Fibroblast of skin of back (primary cell): ENCODE measurements at places on chromosomes 5 and 9.

DNA sequence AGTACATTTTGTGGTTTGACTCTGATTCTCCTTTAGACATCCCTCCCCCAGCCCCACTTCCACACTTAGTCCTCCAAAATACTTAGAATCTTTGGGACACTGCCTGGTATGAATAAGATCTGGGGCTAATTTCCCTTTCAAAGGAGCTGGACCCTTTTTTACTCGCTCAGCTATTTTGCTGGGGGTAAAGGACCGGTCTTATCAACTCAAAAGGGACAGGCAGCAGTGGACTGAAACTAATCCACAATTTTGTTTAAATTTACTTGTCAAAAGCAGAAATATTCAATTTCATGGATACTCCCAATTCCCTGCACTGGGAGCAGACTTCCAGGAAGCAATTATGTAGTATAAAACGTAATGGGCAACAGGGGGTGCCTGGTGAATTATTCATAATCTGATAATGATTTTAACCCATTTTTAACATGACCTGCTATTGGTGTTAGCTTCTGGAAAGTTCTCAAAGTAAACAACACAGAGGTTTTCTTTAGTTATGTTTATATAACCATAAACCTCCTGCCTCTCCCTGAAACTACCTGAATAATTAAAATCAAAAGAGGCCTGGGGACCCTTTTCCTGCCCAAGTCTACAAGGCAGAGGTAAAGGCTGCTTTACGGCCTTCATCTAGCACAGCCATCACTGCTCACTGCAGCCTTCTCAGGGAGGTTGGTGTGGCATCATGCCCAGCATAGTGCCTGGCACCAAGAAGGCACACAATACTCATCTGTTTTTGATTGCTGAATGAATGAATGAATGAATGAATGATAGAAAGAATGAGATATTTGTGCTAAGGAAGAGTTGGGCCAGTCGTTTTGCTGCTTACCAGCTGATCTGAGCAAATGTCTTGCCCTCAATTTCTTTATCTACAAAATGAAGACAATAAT is 44.2 kb upstream of the GNPDA1 start:
- no peak for DNase-seq

DNA sequence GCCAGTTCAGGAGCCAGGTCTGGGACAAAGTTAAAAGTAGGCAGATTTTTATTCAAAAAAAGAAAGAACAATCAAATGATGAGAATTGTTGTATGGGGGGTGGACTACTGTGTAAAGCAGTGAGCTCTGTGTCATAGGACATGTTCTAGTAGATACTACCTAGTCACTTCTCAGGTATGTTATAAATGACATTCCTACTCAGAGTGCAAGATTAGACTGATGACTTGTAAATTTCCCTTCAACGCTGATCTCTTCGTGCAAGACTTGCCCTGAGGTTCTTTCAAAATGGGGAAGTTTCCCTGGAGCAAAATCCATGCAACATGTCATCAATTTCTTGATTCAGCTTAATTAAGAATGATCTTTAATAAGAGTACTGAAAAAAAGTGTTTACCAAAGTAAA is 175.1 kb downstream of the RORB start:
- DNase-seq: no peak

DNA sequence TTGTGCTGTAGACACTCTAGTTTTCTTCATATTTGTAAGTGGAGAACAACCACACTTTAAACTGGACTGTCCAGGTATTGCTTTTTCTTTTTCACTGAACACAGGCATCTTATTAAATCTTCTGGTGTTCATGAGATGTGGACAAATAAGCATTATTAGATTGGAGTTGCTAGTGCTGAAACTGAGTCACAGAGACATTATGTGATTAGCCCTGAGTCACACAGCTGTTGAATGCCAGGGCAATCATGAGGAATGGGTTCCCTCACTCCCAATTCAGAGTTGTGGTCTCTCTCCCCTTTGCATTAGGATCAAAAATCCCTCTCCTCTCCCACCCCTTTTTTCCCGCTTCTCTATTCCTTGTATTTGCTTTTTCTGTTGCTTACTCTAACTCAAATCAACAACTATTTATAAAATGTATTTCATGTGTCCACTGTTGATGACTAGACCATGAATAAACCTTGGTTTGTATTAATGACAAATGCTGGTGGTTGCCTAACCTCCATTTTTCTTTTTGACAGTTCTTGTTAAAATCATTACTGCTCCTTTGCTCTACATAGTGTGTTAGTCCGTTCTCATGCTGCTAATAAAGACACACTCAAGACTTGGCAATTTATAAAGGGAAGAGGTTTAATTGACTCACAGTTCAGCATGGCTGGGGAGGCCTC is 738.2 kb downstream of the BRINP1 start:
- DNase-seq: no peak

DNA sequence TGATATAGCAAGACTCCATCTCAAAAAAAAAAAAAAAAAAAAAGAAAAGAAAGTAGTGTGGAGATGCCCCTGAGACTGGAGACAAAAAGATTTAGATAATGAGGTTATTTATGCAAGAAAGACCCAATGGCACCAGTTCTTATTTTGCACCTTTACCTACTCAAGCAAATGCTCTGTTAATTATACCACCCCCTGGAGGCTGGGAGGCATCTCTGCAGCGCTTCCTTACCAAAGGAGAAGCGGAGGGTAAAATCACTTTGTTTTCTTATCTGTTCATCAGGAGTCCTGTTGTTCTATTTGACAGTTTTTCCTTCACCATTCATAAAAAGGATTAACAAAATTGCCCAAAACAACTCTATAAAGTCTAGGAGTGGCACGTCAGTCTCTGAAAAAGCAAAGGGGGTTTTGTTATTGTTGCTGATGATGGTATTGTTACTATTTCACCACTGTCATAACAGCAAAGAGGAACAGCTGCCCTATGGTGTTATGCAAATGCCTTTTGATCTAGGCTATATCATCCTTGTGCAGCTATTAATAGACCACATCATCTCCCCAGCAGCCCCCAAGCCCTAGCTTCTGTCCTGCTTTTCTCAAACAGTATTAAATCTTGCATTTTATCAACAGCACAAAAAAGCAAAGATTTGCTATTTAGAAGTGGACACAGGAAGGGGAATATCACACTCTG is 174.0 kb downstream of the PALM2AKAP2 start:
- DNase-seq: no peak

DNA sequence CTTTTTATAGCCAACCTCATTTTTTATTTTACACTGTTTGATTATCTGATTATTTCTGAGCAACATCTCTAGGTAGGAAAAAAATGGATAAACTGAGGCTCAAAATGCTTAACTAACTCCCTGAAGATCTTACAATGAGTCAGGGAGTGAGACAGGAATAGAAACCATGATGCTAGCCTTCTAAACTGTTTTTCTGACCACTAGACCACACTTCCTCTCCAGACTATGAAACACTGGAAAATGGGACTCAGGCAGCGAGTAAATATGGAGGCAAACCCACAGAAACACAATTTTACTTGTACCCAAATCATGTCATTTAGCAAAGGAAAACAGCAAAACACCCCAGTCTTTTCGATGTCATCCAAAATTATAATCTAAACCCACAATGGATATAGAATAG is 129.9 kb upstream of the ANKH start:
- no peak for DNase-seq

DNA sequence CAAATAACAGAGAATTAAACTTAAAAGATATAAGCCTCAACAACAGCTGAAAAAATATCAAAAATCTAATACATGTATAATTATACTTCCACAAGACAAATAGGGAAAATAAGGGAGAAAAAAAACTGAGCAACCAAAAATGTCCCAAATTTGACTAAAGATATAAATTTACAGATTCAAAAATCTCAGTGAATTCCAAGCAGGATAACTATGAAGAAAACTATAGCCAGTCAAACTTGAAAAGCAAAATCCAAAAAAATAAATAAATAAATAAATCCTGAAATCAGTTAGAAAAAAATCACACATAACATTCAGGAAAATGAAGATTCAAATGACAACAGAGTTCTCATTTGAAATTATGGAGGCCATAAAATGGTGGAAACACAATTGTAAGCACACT is 56.7 kb downstream of the AGTPBP1 start:
- no peak for DNase-seq

DNA sequence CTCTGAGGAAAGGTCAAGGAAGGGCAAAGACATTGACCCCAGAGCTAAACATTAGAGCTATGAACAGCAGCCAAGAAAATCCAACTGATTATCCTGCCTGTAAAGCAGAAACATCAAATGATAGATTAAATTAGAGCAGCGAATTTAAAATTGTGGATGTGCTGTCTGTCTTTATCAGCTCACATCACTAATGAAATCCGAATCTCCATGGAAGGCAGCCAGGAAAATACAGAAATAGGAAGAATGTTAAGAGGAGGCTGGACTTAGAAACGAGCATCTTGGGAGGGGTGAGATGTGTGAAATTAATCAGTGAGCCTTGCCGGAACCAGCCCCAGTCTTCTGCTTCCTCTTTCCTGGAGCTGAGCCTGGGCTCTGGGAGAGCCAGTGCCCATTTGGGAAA is 191.0 kb downstream of the PJA2 start:
- DNase-seq: no peak

DNA sequence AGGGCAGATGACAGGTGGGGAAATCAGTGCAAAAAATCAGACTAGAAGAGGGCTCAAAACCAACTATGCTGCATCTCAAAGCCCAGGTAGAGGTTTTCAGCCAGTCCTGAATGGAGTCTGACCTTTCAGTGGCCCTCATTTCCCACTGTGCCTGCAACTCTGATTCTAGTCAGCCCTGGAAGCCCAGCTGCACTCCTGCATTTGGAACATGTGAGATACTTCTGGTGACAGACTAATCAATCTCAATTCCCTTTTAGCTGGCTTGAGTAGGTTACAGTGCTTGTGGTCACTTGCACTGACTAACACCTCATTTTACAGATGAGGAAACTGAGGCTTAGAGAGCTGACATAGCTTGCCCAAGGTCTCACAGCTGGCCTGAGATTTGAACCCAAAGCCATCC is 7.9 kb upstream of the ACSL6 start:
- no peak for DNase-seq
